ENCODE measurements at places on chromosomes 7 and 10.

- no peak for DNase-seq
Measured at GRCh38 chr7:71768450-71768849, 636.5 kb downstream of the GALNT17 start.

DNA sequence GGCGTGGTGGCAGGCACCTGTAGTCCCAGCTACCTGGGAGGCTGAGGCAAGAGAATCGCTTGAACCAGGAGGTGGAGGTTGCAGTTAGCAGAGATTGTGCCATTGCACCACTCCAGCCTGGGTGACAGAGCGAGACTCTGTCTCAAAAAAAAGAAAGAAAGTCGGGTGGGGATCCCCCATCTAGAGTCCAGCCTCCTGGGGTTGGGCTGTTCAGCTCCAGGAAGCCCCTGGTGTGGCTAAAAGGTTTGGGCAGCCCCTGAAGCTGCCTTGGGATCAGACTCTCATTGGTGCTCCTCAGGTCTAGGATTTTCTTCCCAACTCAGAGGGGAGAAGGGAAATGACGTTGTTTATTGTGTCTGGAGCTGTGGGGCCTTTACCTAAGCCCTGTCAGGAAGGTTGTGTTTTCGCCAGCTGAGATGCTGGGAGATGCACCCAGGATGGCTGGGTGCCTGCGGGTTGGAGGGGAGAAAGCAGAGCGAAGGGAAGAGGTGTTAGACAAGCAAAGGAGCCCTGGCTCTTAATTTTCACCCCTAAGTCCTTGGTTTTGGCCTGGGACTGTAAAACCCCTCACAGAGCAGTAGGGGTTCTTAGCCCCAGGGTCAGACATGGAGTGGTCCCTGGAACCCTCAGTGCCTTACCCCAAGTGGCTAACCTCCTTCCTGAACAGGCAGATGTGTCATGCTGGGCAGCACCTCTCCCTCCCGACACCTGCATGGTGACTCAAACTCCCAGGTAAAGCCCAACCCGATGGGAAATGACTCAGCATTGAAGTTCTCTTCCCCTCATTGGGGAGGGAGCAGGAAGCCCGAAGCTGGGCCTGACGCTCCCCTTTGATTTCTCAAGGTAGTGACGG lies 21.1 kb downstream of the PLAU start:
- DNase-seq: peak; percentile 44

DNA sequence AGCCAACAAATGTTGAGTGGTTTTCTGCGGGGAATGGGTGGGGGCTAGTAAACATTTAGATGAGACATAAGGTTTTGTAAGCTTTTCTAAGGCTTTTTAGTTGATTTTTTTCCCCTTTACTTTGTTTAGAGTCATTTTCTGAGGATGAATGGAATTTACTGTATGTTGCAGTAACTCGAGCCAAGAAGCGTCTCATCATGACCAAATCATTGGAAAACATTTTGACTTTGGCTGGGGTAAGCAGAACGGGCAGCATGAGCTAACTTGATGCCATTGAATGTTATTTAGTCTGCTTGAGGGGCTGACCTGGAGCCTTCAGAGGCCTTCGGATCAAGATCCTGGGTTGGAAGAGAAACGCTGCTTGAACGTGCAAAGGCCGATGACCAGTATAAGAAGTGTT lies 37.3 kb downstream of the FBH1 start:
- no peak for DNase-seq

GRCh38 chr10:70093335-70093944 lies 39.2 kb downstream of the AIFM2 start:
- DNase-seq: peak; percentile 46

DNA sequence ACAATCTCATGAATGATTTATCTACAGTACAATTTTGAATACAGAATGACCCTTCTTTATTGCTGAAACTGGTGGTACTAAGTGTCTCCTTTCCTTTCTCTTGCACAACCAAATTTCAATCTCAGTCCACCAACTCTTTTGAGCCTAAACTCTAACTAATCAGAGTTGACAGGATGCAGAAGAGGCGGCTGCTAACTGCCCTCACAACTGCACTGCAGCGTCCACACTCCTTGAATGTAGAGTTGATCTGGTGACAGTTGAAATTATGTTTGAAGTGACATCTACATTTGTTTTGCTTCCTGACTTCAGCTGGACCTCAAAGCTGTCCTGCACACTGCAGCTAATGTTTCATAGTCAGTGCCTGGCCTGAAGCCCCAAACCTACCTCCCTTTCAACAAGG lies 139.6 kb downstream of the ZMYND11 start:
- no peak for DNase-seq

GRCh38 chr10:62258926-62259325 lies 9.7 kb downstream of the RTKN2 start:
- DNase-seq: no peak

GRCh38 chr10:68668231-68668630 lies 52.8 kb upstream of the CCAR1 start:
- DNase-seq: no peak

GRCh38 chr10:46216836-46217751 lies 69.7 kb upstream of the ANTXRL start:
- no peak for DNase-seq

DNA sequence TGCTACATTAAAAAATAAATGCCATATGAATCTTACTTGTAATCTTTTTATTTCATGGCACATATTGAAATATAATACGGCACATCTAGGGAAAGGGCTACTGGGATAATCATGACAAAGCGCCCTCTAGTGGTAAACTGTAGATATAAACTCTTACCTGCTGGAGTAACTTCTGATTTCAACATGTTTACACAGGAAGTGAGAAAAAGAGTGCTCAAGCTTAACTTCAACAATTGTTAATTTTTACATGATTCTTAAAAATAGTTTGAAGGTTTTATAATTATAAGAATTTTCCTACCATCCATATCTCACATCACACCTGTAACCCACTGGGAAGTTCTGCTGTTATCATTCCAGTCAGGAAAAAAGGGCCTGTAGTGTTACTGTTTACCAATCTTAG lies 2.0 kb upstream of the HEPACAM2 start:
- DNase-seq: no peak

GRCh38 chr10:78802431-78802830 lies 266.3 kb upstream of the ZMIZ1 start:
- no peak for DNase-seq

DNA sequence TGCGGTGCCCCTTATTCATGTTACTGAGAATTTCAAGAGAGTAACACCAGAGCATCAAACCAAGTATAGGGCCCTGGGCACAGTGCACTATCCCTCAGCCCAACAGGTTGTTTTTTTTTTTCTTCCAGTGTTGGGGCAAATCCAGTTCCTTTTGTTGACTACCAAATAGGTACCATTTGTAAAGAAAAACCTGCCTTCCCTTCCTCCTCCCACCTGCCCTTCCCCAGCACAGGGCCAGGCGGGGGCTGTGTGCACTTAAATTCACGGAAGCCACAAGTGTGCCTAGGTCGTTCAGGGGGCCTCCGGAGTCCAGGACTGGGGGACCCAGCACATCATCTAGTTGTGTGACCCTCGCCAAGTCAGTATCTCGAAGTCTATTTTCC lies 595 bp upstream of the SFXN4 start:
- no peak for DNase-seq

DNA sequence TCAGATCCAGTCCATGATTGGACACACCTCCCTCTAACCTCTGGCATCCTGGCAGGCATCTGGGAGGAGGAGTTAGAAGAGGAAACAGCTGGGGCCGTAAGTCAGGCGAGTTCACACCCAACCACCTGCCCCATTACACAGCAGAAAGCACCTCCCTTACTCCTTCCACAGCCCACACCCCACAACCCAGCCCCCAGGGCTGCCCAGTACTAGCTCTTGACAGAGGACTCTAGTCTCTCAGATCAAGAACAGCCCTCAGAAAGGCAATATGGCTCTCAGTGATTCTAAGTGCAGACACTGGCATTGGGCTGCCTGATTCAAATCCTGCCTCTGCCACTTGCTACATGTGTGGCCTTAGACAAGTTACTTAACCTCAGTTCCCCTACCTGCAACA lies 34.1 kb downstream of the KCNMA1 start:
- DNase-seq: peak; percentile 44

DNA sequence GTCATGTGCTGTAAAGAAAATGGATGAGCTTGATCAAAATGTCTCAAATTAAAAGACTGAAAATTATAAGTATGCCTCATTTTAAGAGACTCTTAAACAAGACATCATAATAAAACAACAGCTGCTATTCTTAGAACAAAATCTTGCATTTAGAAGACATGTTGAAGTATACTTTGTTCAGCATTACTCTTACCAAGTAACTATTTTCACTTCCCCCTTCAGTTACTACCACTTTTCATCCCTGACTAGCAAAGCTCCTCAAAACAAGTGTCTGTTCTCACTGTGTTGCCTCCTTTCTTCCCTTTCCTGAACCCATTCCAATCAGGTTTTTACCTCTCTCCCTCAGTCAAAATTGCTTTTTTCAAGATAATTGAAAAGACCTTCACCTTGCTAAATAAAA lies 31.6 kb downstream of the ELAPOR2 start:
- no peak for DNase-seq

All from activated naive CD8-positive, alpha-beta T cell treated with anti-CD3 and anti-CD28 coated beads, Interleukin-2, amount 10 ng/mL, durations not matched to agents 7 days and 5 days (primary cell).